ENCODE measurements at places on chromosomes 6 and 20. TPM values are rescaled to one million over a fixed set of nuclear protein-coding genes. Genes with fewer than 3 reads are reported as not detected.
A peak's percentile ranks its signal among the peaks of the same experiment; 100 is the strongest.

DNA sequence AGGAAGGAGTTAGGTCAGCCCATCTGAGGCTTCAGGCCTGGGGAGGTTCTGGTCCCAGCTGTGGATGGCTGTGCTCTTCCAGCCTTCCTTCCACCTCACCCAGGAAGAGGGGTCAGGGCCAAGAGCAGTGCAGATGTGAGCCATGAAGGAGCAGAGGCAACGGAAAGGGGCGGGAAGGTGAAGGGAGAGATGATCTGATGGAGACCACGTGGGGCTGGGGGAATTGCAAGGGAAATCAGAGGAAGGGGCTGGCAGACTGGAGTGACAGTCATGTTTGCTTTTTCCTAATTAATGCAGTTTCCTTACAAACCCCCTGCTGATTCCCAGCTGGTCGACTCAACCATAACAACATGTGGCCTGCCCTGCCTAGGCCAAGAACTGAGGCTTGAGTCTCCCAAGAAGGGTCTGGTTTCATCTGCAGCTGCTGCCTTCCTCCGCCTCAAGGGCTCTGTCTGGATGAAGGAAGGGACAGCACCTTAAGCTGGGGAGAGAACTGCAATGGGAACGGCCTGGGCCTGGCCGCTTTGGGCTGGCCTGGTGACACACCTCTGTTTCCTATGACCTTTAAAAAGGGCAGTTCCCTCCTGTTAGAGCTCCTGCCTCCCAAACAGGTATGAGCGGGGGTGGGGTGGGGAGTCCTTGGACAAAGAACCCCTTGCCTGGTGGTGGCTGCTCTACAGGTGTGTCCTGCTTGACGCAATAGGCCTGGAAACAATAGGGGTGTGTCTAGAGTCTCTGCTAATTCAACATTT lies 7.8 kb upstream of the MRPS18A start:
- DNase-seq: no peak

DNA sequence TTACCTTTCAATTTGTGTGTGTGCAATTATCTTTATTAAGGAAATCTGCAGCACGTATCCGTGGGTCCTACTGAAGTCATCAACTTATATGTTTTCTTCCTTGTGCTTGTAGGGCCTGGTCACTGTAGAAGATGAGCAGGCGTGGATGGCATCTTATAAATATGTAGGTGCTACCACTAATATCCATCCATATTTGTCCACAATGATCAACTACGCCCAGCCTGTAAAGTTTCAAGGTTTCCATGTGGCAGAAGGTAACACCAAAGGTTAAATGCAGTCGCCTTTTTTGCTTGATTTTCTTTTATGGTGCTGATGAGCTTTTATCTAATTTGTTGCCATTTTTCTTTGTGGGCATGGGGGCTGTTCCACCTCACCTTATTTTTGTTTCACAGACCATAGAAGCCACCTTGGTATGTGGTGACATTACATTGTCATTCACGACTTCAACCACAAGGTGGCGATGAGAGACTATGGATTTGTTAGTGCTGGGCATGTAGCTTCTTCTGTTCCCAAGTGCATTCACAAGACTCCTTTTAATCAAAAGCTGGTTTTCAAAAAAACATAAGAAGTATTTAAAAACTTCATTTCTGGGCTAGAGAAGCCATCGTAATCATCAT lies 106.5 kb upstream of the LAMP5 start:
- peak; percentile 30 for DNase-seq

GRCh38 chr6:44800784-44801592 lies 413.5 kb downstream of the CDC5L start:
- DNase-seq: no peak

DNA sequence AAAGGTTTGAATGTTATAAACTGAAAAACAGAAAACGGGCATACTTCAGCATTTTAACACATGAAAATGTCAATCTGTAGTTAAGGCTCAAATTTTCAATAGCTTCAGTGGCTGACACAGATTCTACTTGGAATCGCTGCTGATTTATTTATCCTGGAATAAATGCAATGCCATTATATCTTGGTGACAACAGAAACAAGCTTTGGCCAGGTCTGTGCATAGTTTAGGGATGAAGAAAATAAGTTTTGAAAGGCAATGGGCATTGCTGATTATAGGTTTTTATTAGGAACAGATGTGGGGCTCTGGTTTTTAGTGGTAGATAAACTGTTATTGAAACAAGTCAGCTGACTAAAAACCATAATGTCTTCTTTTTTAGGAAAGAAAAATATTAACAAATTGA lies 96.8 kb upstream of the SOX4 start:
- DNase-seq: no peak

GRCh38 chr6:133610227-133610840 lies 278.6 kb upstream of the TCF21 start:
- no peak for DNase-seq

DNA sequence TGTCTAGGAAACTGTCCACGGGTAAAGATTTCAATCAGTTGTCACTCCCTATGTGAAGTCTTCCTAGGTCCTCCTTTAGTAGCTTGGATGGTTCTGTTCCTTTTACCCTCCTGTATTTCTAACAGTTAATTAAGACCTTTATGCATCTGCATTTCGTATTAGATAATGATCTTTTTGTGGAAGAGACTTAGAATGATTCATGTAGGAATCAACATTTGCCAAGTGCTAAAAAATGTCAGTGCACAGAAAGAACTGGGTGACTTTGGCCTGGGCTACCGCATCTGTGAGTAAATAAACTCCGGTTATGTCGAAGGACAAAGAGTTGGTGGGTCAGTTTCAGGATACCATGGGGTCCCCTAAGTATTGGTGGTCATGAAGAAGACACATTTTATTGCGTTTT lies 918.0 kb downstream of the TFAP2A start:
- no peak for DNase-seq

DNA sequence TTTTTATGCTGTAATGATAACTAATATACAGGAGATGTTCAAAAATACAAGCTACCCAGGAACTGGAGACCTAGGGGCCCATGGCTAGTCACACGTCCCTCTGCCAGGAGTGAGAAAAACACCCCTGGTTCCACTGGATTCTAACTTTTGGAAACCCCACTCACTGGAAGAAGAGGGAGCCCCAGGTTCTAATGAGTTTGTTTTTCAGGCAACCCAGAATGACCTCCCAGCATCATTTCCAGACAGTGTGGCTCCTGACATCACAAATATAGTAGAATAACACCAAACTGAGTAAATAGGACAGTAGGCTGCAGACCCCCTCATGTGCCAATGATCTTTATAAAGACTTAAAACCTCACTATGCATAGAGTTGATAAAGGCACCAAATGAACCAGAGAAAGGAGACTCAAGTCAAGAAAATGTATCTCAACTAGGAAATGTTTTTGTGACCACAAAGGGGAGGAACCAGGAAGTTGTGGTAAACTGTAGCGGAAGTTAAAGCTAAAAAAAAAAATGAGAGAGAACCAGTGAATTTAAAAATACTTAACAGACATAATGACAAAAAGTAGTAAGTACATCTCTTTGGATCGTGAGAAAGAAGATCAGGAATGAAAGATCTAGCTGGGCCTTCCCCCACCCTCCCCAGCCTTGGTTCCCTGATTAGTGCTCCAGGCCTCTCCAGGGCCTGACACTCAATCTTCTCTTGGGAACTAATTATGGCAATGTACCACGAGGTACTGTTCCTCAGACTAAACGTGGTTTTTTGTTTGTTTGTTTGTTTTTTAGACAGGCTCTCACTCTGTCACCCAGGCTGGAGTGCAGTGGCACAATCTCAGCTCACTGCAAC lies 19.8 kb downstream of the HLA-E start:
- DNase-seq: no peak

GRCh38 chr6:150256618-150257272 lies 112.1 kb upstream of the IYD start:
- DNase-seq: peak; percentile 81

GRCh38 chr20:41701588-41702348 lies 83.6 kb upstream of the CHD6 start:
- DNase-seq: no peak

DNA sequence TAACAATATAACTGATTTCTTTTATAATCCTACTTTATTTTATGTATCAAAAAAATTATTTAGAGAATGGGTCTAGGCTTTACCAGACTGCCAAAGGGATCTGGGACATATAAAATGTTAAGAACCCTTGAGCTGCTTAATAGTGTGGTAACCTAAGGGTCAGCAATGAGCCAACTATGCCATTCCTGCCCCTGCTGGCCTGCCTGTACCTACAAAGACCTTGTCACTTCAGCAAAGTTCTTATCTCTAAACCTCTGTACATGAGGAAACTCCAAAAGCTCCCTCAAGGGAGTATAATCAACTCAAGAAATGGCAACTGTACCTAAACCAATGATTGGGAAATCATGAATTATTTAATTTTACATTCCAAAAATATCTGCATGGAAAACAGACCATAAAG lies 266.9 kb downstream of the PKHD1 start:
- no peak for DNase-seq

Gene PDE7B
- 2.4 TPM for total RNA-seq

Gene FAM184A
- 1.2 TPM for total RNA-seq

Gene FAM83C
- not detected for total RNA-seq

Gene PSORS1C2
- not detected for total RNA-seq

Gene UBD
- 4.3 TPM for total RNA-seq

Gene KIAA1586
- 7.2 TPM for total RNA-seq

Gene FAM217A
- total RNA-seq: not detected

Gene MYB
- total RNA-seq: 1.4 TPM
